Activated CD4-positive, alpha-beta T cell treated with anti-CD3 and anti-CD28 coated beads, Interleukin-10, Interleukin-2, amounts not matched to agents 100 ng/mL and 50 ng/mL, durations not matched to agents 16 hours and 8 hours (primary cell): ENCODE measurements at places on chromosomes 4 and X.

- DNase-seq = no peak
Observed at GRCh38 chrX:129545408-129545807, 5.3 kb downstream of the OCRL start.

DNA sequence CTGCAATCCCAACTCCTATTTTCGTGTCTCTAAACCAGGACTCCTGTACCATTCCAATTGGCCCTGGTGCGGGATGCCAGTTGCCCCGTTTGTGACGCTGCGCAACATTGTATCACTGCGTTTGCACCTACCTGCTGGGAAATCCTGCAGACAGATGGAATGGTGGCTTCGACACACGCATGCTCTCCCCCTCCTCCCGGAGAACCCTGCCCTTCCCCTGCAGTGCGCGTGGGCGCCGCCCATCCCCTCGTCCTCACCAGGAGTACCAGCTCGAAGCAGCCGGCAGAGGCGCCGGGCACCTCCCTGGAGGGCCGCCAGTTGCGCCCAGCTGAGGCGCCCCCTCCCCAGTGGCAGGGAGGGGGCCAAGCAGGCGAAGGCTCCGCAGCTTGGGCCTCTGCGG is 1.4 kb downstream of the DGKK start:
- DNase-seq = no peak

DNA sequence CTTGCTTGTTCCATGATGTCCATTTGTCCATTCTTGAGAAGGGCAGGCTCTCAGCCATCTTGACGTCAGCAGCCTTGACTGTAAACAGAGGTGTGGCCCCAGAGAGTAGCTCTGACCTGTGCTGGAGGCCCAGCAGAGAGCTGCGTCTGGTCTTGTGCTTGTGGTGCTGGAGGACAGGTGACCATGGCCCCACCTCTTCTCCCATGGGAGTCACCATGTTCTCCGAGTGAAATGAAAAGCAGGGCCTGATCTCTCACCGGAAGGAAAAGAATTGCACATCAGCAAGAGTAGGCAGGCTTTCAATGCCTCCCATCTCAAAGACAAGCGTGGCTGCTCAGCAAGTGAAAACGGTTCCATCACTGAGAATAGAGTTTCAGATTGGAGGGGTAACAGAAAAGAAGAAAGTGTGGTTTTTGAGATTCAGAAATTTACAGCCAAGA is 11.5 kb downstream of the PARM1 start:
- no peak for DNase-seq

DNA sequence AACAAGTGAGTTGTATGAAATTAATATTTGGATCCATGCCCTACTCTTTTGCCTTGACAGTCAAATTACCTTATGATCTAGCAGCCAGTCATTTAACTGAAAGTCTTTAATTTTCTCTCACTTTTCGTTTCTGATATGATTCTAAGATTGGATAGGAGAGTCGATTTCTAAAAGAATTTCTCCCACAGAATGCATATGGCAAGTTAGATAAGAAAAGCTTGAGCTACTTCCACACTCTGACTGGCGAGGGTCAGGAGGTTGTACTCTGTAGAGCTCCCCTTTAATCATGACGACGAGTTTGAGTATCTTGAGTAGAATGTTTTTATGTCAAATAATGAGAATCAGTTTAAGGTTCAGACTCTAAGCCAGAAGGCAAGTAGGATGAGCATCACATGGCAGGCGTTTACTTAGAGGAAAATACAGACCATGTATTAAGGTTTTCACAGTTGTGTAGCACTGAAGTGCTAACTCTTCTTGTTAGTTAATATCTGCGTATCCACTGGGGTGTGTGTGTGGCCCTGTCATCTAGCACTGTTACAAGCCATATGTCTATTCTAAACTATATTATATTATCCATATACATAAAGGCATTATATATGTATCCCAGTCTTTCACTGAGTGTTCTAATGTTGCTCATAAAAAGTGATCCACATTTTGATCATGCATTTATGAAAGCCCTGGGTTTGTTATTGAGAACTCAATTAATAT is 37.8 kb downstream of the LRP2BP start:
- no peak for DNase-seq

DNA sequence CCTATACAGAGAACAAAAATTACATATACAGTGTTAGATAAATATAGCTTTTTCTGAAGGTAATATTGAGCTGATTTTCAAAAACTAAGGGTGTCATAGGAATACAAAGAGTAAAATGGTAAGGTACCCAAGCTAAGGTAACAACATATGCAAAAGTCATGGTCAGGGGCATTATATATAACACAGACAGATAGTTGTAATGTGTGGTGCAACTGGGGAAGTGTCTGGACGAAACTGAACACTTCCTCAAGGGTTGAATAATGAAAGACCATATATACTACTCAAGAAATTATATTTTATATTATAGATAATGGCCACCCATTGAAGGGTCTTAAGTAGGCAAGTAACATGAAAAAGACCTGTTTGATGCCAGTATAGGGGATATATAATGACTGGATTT is 262.1 kb upstream of the CXXC4 start:
- DNase-seq = no peak

DNA sequence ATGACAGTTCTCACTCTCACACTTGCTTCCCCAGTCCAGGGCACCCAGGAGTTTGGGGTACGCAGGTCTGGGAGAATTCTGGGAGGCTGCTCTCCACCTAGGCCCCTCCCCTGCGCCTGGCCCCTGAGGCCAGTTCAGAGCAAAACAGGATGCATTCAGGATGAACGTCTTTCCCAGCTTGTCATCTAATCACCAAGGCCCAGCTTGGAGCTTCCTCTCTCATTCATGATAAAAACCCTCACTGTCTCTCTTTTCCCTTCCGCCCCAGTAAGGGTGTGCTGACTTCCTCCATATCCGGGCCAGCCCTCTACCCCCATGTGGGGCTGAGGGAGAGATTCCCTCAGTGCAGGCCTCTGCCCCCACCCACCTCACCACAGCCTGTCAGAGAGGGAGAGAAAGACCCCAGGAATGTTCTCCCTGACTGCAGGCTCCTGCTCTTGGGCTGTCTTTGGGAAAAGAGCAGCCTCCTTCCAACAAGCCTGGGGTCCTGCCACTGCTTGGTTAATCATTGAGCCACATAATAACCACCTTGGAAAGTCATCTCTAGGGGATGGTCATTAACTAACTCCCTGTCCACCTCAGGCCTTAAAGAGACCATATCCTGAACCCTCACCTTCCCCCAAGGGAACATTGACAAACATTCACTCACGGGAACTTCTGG is 50.1 kb downstream of the STARD8 start:
- DNase-seq = no peak

DNA sequence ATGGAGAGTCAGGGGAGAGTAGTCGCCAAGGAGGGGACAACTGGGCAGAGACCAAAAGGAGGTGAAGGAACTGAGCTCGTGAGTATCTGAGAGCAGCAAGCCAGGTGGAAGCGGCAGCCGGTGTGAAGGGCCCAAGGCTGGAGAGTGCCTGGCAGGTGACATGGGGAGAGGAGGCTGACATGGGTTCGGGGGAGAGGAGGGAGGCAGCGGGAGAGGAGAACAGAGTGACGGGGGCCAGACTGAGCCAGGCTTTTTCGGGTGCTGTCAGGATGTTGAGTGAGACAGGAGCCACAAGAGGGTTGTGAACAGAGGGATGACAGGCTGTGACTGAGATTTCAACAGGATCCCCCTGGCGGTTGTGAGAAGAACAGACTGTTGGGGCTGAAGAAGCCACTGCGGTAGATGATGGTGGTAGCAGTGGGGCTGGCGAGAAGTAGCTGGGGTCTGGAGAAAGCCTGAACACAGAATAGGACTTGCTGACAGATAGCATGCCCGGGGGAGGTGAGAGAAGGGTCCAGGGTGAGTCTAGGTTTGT is 5.7 kb downstream of the ELK1 start:
- peak; percentile 30 for DNase-seq

DNA sequence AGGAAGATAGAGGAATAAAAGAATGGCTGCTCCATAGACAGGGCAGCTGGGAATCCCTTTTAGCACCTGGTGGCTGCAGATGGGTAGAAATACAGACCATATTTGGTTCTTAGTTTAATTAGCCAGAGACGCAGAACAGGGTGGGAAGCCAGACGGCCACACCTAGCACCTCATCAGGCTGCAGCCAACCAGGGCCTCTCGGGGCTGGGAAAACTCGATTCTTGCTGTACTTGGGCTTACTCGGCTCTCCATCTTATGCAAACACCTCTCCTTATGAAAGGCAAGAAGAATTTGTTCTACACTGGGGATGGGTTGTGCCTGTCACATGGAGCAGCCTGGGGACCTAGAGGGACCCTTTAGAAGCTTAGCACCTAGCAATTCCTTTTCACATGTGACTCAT is 19.7 kb downstream of the IRAK1 start:
- no peak for DNase-seq

DNA sequence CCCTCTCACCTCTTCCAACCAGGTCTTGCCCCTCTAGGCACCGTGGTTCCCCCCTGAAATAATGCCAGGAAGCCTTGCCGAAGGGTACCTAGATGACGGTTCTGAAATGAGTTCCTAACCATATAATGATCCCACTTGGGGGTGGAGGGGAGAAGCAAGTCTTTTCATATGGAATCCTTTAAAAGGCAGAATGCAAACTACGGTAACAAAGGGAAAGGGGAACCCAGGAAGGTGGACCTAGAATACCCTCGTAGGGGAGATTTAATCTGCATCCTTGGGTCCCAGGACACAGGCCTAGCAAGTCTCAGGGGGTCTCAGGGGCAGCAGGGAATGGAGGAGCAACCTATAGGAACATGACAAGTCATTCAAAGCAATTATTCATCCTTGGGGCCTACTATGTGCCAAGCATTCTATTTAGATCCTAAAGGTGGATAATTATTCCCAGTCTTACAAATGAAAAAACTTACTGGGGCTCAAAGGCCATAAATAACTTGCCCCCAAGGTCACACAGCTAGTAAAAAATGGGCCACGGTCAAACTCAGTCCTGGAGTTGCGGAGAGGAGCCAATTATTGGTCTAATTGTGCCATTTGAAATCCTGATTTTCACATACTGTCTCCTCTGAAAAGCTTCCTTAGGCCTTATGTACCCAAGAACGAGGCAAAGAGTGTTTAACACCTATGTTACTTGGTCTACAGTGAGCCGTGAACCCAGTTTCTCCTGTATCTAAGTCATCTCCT is 8.8 kb downstream of the BCOR start:
- DNase-seq = no peak

DNA sequence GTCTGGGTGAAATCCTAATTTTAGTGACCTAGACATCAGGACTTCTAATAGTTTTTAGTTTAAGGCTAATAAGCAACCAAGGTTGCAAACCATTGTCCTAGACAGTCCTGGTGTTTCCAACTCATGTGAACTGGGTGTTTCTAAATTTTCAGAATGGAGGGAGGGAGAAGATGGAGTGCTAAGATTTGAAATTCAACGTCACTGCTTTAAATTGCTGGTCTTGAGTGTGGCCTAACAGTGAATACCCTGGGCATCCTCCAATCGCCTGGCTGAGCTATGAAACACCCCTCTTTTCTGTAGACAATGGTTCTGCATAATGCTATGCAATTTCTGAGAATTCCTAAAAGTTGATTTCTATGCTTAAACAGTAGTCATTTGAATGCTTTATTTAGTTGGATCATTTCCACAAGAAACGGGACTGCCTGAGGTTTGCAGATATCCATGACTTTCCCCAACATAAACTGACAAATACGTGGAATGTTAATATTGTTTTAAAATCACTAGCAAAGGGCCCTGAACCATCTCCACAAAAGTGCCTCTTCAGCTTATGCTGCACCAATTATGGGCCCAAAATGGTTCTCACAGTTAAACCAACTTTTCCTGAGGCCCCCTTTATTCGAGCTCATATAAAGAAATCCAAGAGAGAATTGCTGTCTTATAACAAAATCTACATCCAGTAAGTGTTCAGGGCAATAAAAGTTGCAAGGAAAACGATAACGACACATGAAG is 1.1 kb downstream of the FBXL5 start:
- DNase-seq = peak; percentile 54

GRCh38 chr4:178856139-178856800 is 1414.0 kb upstream of the AGA start:
- no peak for DNase-seq

DNA sequence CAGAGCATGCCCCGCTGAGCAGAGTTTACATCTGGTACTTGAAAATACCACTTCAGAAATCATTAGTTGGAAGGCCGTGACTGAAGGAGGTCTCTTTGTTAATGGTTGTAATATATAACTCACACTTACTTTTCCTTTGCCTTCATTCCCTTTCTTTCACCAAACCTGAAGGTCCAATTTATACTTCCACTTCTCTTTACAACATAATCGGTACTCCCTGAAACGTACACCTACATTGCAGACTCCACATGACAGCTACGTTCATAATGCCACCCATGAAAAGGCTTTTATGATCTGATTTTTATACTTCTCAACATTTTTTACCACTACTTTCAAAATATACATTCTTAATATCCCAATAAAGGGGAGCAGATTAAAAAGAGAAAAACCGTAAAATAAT is 298.7 kb downstream of the C4orf33 start:
- DNase-seq = no peak

- DNase-seq = no peak
Observed at GRCh38 chrX:56029691-56030090, 202.5 kb upstream of the KLF8 start.

DNA sequence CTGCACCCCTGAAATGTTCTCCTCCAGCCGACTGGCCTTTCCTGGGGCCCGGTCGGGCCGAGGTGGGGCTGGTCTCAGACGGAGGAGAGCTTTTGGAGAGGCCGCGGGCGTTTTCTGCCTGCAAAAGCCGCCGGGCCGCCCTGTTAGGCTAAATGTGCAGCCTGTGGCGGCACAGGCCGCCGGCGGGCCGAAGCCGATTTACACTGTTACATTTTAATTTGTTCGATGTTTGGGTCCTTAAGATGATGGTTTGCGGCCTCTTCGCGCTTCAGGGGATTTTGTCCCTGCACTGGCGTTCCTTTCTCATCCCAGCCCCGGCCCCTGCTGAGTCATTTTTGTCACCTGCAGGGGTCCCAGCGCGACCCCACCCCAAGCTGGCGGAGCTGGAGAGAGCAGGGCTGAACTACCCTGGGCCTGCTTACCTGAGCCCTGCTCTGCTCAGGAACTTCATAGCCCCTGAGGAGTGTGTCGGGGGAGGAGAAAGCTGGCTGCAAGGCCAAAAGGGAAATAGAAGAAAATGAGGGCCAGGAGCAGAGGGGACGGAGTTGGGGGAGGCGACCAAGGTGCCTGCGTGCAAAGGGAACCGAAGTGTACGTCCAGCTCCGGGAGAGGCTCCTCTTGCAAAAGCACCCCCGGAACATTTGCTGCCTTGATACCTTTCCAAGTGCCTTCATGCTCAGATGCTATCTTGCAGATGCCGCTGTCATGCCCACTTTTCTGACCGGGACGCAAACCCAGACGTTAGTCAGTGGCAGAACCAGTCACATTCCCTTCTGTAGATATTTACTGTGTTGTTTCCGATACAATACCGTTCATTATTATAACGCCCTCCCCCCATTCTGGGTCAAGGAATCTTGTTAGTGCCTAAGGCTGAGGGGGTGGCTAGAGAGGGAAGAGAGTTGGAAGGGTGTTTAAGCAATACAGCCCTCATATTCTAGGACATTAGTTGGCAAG is 977 bp upstream of the RBBP7 start:
- no peak for DNase-seq

- no peak for DNase-seq
Observed at GRCh38 chrX:6292599-6292998, 63.9 kb upstream of the NLGN4X start.
